NCI-H446 treated with DMSO at 0.1 percent for 48 hours (cell line): ENCODE measurements at places on chromosomes 2 and 18.

DNA sequence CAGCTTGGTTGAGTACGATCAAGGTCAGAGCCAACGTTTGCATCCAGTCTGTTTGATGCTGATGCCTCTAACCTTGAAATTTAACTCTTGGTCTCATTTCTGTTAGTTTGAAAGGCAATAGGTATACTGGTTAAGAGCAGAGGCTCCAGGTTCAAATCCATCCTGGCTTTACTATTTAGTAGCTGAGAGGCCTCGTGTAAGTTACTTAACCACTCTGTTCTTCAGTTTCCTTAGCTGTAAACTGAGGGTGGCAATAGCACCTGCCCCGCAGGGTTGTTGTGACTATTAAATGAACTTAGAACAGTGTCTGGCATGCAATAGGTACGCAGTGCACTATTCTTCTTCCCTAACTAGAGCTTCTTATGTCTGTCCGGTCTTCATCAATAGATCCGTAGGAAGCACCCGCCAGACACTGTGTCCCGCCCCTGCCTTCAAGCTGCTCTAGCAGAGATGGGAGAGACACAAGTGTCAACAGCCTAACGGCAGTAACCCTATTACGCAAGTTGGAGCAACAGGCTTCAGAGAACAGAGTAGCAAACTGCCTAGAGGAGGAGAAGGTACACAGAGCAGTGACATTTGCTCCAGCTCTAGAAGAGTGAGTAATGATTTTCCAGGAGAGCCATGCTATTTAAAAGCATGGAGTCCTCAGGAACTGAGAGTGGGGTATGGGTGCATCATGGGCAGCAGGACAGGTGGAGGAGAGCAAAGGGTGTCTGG, 62.7 kb upstream of the ST3GAL5 start:
- no peak for DNase-seq

DNA sequence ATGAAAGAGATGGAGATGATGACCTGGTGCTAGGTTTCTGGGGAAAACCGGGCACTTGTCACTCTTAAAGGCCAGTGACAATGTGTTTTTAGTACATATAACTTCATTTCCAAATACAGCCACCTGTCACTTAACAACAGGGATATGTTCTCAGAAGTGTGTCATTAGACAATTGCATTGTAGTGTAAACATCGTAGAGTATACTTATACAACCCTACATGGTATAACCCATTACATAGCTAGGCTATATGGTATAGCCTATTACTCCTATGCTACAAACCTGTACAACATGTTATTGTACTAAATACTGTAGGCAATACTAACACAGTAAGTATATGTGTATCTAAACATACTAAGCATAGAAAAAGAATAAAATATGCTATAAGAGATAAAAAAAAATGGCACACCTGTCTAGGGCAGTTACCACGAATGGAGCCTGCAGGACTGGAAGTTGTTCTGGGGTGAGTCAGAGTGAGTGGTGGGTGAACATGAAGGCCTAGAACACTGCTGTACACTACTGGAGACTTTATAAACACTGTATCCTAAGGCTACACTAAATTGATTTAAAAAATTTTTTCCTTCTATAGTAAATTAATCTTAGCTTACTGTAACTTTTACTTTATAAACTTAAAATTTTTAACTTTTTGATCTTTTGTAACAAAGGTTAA, 123.2 kb downstream of the THADA start:
- DNase-seq: no peak

DNA sequence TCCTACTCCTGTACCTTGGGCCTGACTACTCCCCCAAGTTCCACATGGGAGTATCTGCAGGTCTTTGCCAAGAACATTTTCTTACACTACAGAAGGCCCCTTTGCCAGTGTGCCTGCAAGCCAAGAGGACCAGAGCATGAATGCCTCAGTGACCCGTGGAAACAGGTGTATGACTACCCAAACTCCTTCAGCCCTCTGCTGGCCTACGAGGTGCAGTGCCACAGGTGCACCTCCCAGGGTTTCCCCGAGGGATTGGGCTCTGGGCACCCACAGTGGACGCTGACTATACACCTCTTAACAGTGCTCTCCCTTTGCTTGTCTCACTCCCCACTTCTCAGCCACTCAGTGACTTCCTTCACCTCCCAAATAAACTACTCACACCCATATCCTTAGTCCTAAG, 91.4 kb downstream of the COL6A3 start:
- DNase-seq: no peak

DNA sequence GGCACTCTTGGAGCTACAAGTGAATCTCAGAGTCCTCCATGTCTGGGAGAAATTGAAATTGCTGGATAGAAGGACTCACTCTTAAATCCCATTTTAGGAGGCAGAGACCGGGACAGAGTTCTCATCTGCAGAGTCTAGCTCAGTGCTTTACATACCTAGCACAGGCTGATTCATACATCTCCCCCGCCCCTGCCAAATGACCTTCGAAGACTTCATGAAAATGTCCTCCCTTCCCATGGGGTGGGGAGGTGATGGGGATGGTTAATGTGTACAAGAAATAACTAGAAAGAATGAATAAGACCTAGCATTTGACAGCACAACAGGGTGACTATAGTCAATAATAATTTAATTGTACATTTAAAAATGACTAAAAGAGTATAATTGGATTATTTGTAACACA, 8.2 kb upstream of the SERPINB5 start:
- DNase-seq: no peak

DNA sequence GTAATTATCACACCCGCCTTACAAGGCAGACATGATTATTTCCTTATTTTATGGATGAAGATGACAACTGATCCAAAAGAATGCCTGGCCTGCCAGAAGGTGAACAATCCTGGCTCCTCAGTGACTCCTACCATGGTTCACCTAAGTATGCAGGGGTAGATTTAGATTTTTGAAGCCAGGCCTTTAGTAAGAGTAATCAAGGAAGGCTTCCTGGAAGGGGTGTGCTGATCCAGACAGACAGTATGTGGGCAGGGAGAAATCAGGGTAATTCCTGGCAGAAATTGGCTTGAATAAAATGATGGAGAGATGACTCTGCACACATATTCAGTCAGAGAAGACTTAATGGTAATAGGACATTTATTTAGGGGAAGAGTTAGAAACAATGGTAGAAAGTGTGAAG, 637.7 kb upstream of the FANCL start:
- DNase-seq: no peak

DNA sequence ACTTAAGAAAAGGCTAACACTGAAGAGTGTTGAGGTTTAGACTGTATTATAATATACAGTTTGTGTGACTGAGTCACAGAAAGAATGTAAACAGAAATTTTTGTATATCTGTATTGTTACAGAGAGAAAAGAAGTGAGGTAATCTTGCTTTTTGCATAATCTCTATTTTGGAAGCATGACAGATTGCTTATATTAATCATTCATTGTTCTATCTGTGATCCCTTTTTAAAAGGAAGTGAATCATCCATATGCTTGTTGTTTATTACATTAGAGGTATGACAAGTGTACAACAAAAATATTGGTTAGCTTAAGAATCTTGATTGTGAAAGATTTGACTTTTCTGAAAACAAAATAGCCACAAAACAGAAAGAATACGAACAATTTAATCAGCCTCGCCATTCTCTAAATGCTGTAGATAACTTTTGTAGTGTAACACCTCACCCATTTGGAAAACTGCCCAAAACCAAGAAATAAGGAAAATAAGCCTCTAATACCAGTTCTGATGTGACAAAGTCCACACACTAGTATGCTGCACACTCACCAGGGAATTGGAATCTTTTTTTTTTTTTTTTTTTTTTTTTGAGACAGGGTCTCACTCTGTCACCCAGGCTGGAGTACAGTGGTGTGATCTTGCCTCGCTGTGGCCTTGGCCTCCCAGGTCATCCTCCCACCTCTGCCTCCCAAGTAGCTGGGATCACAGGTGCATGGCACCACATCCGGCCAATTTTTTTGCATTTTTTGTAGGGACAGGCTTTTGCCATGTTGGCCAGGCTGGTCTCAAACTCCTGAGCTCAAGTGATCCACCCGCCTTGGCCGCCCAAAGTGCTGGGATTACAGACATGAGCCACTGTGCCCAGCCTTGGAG, 91.5 kb upstream of the LPIN2 start:
- DNase-seq: no peak

DNA sequence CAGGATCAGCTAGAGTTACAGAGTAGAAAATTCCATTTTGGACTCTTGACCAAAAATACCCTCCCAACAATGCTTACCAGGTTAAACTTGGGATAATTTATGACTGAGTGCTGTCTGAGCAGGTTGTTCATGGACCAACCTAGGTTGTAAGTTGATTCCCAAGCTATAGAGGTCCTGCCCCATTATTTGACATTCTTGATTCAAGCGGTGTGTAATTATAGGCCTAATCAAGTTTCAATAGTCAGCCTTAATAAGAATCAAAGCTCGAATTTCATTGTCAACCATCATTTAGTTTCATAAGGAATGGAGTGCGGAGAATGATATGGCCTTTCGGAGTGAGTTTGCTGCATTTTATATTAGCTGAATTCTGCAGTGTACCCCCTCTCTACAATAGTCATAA, 152.8 kb upstream of the FIGN start:
- DNase-seq: no peak

DNA sequence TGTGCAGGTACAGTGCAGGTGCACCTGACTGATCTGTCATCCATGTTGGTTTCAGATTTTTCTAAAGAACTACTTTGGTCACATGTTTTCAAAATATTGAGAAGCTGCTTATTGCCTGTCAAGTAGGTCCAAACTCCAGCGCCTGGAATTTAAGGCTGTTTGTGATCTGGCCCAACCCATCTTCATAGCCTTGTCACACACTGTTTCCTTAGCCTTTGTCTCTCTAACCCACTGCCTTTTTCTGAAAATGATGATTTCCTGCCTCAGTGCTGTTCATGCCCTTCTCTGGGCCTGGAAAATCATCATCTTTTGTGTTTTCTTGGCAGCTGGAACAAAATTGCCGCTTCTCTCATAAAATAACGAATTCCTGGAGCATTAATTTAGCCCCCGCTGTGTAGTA, 7.2 kb downstream of the LIMS1 start:
- no peak for DNase-seq

GRCh38 chr18:11504962-11505361, 104.4 kb upstream of the SLC35G4 start:
- no peak for DNase-seq

DNA sequence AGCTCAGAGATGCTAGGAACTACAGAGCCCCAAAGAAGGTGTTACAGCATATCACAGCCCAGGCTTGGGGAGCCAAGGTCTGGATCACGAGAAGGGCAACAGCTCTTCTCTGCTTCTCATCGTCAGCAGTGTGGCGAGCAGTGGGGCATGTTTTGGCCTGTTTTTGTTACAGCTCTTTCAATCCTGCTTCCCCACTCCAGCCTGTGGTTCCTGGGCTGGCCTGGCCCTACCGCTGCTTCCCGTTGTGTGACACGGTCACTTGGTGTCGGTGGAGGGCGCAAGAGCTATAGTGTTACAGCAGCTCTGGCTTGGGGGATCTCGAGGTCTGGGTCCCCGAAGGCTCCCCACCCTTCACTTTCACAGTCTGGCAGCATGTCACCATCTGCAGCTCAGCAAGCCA, 870.2 kb downstream of the CBLN2 start:
- DNase-seq: no peak

GRCh38 chr2:131034122-131035051, 58.9 kb downstream of the FAM168B start:
- no peak for DNase-seq

GRCh38 chr18:45684341-45685115, 39.5 kb upstream of the SLC14A1 start:
- no peak for DNase-seq

DNA sequence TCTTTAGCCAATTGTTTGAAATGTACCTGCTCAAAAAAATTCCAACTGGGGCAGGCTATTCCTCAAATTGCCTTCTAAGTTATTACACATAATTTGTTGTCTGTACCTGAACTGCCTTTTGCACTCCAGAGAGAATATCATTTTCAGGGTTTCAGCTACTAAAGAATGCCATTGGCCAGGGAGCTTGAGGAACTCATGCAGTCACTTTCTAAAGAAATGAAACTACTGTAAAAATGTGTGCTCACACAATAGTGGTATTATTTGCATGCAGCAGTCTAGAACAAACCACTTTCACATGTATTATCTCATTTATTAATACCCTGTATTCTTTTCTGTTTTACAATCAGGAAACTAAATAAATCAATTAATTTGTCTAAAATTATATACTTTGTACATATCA, 152.2 kb downstream of the PID1 start:
- DNase-seq: no peak

DNA sequence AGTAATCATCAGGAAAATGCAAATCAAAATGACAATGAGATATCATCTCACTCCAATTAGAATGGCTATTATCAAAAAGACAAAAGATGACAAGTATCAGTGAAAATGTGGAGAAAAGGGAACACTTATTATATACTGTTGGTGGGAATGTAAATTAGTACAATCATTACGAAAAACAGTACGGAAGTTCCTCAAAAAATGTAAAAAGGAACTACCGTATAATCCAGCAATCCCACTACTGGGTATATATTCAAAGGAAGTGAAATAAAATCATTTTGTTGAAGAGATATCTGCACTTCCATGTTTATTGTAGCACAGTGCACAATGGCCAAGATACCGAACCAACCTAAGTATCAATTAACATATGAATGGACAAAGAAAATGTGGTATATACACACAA, 52.4 kb upstream of the TEX51 start:
- no peak for DNase-seq

GRCh38 chr2:14016289-14016955, 616.1 kb upstream of the LRATD1 start:
- no peak for DNase-seq

- no peak for DNase-seq
Measured at GRCh38 chr2:80126596-80127189, 177.9 kb downstream of the LRRTM1 start.
